ENCODE measurements at places on chromosomes 5 and 9.

GRCh38 chr9:131697908-131698617 is 41.8 kb downstream of the RAPGEF1 start:
- H3K4me3 ChIP-seq: no peak overlapping the region
- H3K4me1 ChIP-seq: peaks cover 16% of the 10 kb centered on the region
- no peak for DNase-seq
- no peak overlapping the region for H3K27ac ChIP-seq
- H3K36me3 ChIP-seq: no peaks in the 10 kb centered on the region

GRCh38 chr9:115412656-115413055 is 294.7 kb upstream of the TNC start:
- H3K27me3 ChIP-seq: no peaks in the 10 kb centered on the region
- no peak overlapping the region for H3K4me3 ChIP-seq
- no peak overlapping the region for H3K27ac ChIP-seq
- no peaks in the 10 kb centered on the region for H3K4me1 ChIP-seq
- DNase-seq: no peak

- no peaks in the 10 kb centered on the region for H3K27me3 ChIP-seq
- H3K4me1 ChIP-seq: no peaks in the 10 kb centered on the region
- H3K36me3 ChIP-seq: no peaks in the 10 kb centered on the region
- no peak overlapping the region for H3K27ac ChIP-seq
These were observed 225.8 kb downstream of the MLLT3 start for GRCh38 chr9:20396509-20396908.

DNA sequence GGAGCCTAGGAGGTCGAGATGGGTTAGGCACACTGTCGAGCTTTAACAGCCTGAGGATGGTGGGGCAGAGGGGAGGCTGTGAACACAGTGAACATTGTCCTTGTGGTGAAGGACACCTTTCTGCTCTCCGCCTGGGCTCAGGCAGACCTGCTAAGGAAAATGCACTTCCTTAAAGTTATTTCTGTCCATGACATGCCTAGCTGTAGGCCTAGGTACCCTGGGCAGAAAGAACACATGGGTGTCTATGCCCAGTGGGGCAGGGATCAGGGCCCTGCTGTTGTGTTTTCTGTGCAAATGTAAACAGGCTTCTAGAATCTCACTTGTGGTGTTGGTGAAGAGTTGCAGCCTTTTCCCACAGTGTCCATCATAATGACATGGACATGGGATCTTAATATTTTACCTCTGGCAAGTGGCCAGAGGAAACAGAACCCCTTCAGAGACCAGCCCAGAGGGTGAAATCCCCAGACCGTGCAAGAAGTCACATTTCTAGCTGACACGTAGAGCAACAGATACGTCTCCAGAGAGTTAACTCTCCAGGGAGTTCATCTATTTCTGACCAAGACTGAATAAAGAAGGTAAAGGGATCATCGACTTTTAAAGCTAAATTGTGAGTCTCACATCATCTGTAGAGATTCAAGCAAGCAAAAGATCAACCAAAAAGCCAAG is 79.2 kb downstream of the C9orf152 start:
- H3K27ac ChIP-seq: no peak overlapping the region
- no peak for DNase-seq
- H3K36me3 ChIP-seq: peaks cover 39% of the 10 kb centered on the region

DNA sequence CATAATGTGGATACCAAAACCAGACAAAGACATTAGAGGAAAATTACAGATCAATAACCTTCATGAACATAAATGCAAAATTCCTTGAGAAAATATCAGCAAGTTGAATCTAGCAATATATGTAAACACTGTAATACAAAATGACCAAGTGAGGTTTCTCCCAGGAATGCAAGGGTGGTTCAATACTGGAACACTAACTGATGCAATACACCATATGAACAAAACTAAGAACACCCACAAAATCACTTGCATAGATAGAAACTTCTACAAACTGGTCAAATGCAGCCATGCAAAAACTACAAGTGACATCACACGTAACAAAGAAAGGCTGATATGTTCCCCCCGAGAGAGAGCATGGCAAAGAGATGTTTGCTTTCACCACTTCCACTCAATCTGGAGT is 55.6 kb downstream of the NACC2 start:
- no peaks in the 10 kb centered on the region for H3K4me1 ChIP-seq
- H3K27me3 ChIP-seq: no peaks in the 10 kb centered on the region
- H3K4me3 ChIP-seq: no peak overlapping the region
- no peak for DNase-seq
- no peak overlapping the region for H3K27ac ChIP-seq

DNA sequence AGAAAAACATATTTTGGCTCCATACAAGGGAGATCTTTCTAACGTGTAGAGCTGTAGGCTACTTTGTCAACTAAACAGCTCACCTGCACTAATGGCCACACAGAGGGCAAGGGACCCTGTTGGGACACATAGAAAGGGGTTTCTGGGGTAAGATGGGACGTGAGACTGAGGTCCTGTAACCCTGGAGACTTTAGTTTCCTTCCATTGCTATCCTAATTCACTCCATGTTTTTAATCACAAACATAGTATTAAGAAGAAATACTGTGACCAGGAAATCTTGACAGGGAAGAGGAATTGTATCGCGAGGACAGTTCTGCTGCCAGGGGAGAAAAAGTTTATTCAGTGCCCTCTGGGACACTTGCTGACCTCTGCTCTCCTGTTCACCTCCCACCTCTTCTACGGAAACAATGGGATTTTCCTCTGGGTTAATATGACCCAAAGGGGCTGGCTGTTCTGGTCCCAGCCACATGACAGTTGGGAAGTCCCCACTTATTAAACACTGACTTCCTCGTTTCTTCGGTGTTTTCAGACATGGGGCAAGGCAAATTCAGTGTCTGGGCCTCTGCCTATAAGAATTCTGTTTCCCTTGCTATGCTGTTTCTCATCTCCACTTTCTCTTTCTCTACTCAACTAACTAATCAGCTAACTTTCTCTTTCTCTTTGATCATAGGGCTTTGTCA is 106.9 kb upstream of the SEMA6A start:
- H3K27ac ChIP-seq: no peak overlapping the region
- H3K4me1 ChIP-seq: peaks cover 13% of the 10 kb centered on the region
- no peak for DNase-seq
- H3K4me3 ChIP-seq: no peak overlapping the region
- no peaks in the 10 kb centered on the region for H3K27me3 ChIP-seq

DNA sequence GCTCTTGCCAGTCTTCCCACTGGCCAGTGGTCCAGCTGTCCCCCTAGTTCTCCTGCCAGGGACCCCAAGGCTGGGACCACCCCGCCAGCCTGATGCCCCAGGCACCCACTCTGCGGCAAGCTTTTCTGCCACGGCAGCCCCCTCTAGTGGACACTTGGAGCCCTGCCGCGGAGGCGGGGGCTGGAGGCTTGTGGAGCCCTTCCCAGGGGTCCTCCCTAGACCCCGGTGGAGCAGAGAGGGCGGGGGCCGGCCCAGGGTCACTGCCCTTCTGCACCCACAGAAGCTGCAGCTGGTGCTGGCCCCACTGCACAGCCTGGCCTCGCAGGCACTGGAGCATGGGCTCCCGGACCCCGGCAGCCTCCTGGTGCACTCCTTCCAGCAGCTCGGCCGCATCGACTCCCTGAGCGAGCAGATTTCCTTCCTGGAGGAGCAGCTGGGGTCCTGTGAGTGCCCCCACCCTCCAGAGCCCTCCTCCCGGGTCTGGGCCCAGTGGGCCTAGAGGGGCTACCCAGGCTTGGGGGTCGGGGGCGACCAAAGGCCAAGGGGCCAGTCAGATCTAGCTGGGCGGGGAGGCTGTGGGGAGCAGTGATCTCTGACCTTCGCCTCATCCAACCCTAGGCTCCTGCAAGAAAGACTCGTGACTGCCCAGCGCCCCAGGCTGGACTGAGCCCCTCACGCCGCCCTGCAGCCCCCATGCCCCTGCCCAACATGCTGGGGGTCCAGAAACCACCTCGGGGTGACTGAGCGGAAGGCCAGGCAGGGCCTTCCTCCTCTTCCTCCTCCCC is 9.1 kb downstream of the EGFL7 start:
- no peaks in the 10 kb centered on the region for H3K27me3 ChIP-seq
- DNase-seq: peak; percentile 54
- H3K27ac ChIP-seq: no peak overlapping the region
- peaks cover 21% of the 10 kb centered on the region for H3K4me1 ChIP-seq
- H3K36me3 ChIP-seq: no peaks in the 10 kb centered on the region
- no peak overlapping the region for H3K4me3 ChIP-seq

- no peak overlapping the region for H3K4me3 ChIP-seq
- H3K4me1 ChIP-seq: no peaks in the 10 kb centered on the region
- no peak overlapping the region for H3K27ac ChIP-seq
- DNase-seq: peak; percentile 15
These were observed 58.1 kb downstream of the NNT start for GRCh38 chr5:43661102-43661501.

GRCh38 chr5:171601266-171601881 is 181.9 kb downstream of the FGF18 start:
- no peak overlapping the region for H3K4me3 ChIP-seq
- no peaks in the 10 kb centered on the region for H3K27me3 ChIP-seq
- no peaks in the 10 kb centered on the region for H3K4me1 ChIP-seq
- no peak for DNase-seq
- H3K36me3 ChIP-seq: no peaks in the 10 kb centered on the region

DNA sequence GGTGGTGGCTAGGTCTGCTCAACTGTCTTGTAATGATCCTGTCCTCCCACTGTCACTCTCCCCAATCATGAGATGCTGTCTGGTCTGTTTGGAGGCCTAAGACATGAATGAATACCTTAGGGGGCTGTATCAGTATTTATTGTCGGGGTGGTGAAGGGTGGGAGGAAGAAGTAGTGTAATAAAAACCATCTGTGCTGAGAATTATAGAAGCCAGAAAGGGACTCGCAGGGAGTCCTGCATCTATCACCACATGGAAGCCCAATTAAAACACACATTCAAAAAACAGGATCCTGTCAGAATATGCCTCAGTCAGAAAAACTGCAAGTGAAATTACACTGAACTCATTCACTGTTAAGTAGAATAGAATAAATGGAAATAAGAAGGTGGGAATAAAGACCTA is 1134.3 kb upstream of the C9orf72 start:
- H3K4me3 ChIP-seq: no peak overlapping the region
- no peaks in the 10 kb centered on the region for H3K27me3 ChIP-seq
- H3K27ac ChIP-seq: no peak overlapping the region
- no peaks in the 10 kb centered on the region for H3K36me3 ChIP-seq
- DNase-seq: no peak

GRCh38 chr5:173954671-173955521 is 34.1 kb upstream of the C5orf47 start:
- no peaks in the 10 kb centered on the region for H3K4me1 ChIP-seq
- H3K4me3 ChIP-seq: no peak overlapping the region
- no peak overlapping the region for H3K27ac ChIP-seq

- DNase-seq: no peak
- no peaks in the 10 kb centered on the region for H3K4me1 ChIP-seq
- H3K27ac ChIP-seq: no peak overlapping the region
- H3K27me3 ChIP-seq: no peaks in the 10 kb centered on the region
These were observed 294.8 kb downstream of the ASTN2 start for GRCh38 chr9:117120061-117120460.

DNA sequence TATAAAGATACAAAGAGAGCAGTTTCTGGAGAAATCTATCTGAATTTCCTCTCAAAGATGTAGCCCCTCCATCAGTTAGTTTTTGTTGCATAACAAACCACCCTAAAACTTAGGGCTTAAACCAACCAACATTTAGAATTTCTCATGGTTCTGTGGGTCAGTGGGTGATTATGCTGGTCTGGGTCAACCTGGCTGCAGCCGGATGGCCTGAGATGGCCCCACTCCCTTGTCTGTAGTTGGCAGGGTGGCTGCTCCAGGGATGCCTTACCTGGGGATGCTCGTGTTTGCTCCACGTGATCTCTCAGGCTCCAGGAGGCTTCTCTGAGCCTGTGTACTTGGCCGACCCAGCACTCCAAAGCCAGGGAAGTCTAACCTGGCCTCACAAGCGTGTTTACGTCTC is 139.3 kb downstream of the MVB12B start:
- no peak overlapping the region for H3K4me3 ChIP-seq
- H3K4me1 ChIP-seq: peaks cover 3% of the 10 kb centered on the region
- no peak for DNase-seq
- H3K27ac ChIP-seq: no peak overlapping the region
- peaks cover 2% of the 10 kb centered on the region for H3K36me3 ChIP-seq

Data from neuronal stem cell (in vitro differentiated cells).